Transverse colon (tissue), 4 donors: ENCODE measurements at places on chromosomes 16 and 17.

- DNase-seq = no peak
These were observed 22.2 kb downstream of the KRT23 start for GRCh38 chr17:40915199-40915661.

DNA sequence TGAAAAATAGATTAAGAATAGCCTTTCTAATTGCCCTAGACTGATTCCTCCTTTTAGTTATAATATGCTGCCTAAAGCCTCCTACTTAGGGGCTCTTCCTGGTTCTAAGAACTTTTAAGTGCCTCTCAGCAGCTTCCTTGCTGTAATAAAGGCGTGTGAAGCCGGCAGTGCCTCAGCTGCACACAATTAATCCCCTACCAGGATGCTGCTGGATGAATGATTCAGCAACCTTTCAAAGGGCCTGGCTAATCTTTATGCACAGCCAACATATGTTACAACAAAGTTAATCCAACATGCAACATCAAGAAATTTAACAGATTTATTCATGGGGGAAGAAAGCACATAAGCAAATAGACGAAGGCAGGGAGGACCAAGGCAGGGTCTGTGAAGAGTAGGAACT lies 145.2 kb downstream of the PMP22 start:
- DNase-seq = no peak

DNA sequence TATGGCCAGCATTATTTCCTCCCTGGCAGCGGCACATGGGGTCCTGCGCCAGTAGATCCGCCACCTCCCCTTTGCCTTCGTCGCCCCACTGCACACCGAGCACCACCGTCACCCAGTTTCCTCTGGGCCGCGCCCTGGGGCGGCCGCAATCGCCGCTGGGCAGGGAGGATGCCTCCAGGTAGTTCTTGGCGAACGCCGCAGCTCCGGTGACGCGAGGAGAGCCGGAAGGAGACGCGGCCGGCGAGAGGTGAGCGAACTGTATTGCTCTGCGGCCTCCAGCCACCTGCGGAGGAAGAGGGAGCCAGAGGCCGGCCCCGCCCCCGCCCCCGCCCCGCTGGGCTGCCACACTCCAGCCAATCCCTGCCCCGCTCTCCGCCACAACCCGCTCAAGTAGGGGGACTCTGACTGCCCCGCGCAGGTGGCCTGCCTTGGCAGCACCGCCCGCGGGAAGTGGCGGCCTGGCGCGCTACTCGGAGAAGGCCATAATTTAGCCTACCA lies 11.8 kb upstream of the SLFN13 start:
- peak; percentile 87 for DNase-seq

DNA sequence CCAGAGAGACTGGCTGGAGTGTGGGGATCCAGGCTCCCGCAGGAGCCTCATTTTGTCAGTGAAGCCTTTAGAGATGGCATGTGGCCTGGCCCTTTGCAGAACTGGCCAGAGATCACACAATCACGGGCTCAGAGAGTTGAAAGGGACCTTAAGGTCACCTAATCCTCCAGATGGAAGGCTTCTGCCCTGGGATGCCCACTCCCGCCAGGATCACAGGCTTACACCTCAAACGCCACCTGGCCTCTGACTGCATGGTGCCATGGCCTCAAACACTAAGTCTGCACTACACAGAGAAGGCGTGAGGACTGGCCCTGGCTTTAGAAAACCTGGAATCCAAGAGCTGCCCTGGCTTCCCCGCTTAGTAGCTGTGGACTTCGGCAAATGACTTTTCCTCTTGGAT lies 306.8 kb upstream of the CCL2 start:
- DNase-seq = no peak

DNA sequence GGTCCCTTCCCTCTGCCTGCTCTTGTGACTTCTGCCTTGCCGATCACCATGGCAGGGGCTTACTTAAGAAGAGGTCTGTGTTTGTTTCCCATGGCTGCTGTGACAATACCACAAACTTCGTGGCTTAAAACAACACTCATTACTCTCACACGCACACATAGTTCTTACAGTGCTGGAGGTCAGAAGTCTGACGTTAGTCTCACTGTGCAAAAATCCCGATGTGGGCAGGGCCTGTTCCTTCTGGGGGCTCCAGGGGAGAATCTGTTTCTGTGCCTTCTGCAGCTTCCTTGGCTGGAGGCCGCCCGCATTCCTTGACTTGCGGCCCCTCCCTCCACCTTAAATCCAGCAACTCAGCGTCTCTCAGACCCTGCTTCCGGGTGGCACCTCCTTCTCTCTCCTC lies 249.2 kb upstream of the GSE1 start:
- DNase-seq = no peak

DNA sequence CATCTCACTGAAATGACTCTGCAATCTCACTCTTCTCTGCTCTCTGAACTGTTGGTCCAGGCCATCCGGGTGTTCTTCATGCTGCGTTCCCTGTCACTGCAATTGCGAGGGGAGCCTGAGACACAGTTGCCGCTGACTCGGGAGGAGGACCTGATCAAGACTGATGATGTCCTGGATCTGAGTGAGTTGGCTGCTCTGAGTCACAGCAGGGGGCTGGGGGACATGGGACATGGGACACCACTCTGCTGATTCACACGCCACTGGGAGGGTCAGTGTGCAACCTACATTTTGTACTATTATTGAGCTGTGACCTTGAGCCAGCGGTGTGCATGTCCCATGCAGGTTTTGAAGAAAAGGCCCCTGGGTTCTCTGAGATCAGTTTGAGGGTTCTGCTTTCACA lies 116.5 kb downstream of the CLEC16A start:
- no peak for DNase-seq

GRCh38 chr16:79653373-79653891 lies 52.9 kb upstream of the MAF start:
- no peak for DNase-seq

DNA sequence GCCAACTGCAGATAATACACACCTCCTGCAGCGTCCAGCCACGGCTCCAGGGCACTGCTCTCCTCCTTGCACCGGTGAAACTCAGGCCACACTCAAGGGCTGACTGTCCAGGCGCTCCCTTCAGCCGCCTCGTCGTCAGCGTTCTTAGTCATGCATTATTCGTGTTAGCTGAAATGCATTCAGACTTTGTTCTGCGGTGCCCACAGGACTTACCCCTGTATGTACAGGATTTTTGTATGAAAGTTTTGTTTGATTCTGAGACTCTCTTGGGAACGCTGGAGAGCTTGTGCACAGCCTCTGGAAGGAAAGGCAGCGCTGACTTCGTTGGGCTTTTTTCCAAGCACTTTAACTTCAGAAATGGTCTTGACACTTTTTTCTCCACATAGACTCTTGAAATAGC lies 22.1 kb downstream of the CIBAR2 start:
- no peak for DNase-seq

GRCh38 chr17:15090533-15090932 lies 174.6 kb downstream of the PMP22 start:
- no peak for DNase-seq

GRCh38 chr17:79036596-79036995 lies 12.6 kb downstream of the C1QTNF1 start:
- no peak for DNase-seq

DNA sequence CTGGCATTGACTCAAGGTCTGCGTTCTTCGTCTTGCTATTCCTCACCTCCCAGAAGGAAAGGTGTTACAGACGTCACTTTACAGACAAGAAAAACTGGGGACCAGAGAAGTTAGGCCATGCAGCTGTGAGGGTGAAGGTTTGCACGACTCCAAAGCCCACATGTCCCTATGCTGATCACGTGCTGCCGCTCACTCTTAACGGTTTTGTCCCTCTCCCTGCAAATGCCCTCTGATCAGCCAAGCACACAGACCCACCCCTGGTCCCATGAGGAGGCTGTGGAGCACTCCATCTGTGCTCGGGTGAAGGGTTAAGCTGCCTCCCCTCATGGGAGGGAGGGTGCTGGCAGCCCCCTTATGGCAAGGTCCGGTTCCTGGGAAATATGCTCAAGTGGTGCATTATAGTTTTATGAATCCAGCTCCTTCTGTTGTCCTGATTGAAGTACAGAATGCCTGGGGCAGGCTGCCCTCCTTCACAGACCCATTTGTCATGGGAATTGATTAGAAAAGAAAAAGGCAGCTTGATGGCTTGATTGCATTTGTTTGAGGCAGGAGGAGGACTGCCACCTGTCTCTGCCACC lies 18.8 kb downstream of the CCDC182 start:
- no peak for DNase-seq
